Dermis microvascular lymphatic vessel endothelial cell (primary cell): ENCODE measurements at places on chromosomes 16 and 17.

GRCh38 chr17:27565874-27566670 lies 64.9 kb upstream of the LGALS9 start:
- peak; percentile 29 for DNase-seq

GRCh38 chr17:75698659-75699058 lies 22.6 kb upstream of the ITGB4 start:
- DNase-seq: no peak

GRCh38 chr17:9868552-9868951 lies 36.5 kb downstream of the RCVRN start:
- no peak for DNase-seq

DNA sequence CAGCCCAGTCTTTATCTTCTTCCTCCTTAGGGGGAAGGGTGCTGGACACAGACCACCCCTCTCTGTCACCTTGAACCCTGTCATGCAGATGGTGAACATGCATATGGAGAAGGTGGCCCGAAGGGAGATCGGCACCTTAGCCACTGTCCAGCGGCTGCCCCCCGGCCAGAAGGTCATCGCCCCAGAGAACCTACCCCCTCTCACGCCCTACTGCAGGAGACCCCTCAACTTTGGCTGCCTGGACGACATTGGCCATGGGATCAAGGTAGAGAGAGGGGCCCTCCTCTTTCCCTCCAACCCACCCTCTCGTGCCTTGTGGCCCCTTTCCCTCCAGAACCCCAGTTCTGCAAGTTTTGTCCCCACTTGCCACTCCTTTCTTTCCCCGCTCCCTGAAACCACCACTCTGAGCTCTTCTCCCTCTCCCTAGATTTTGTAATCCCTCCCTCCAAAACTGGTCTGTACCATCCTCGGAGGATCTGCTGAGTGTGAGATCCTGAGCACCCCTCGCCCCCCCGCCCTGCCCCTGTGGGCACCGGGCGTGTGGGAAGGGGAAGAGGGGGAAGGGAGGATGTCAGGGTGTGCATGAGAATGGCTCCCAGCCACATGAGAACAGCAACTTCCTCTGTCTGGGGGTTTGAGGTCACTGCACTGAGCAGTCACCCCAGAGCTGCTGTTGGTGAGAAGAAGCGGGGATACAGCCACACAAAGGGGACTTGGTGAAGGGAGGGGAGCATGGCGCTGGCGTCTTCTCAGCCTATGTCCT lies 7.3 kb downstream of the ABI3 start:
- no peak for DNase-seq

DNA sequence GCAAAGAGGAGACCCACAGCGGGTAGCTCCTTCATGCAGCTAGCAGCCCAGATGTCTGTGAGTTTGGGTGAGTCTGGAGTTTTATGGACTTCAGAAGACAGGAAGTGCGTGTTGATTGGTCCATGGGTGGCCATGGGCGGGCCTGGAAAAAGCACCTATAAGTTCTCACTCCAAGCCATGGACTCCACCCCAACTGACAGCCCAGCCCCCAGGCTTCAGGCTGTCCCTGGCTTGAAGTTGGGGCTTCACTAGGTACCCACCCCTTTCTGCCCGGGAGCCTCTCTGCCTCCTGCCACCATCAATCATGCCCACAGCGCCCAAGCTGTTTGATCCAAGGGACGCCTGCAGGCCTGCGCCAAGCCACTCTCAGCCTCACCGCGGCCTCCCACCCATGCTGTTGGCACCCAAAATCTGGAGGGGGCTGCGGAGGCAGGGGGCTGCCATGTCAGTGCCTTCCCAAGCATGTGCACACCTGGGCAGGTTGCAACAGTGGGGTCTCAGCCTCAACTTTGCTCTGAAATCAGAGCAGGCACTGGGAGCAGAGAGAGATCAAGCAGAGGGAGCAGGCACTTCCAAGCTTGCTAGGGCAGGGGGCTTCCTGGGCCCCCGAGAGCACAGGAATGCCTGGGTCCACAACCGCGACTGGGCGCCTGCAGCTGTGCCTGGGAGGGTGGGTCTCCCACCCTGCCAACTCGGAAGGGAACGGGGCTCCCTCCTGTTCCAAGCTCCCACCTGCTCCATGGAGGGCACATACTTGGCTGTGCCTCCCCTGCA lies 1503.7 kb downstream of the CDH11 start:
- no peak for DNase-seq

DNA sequence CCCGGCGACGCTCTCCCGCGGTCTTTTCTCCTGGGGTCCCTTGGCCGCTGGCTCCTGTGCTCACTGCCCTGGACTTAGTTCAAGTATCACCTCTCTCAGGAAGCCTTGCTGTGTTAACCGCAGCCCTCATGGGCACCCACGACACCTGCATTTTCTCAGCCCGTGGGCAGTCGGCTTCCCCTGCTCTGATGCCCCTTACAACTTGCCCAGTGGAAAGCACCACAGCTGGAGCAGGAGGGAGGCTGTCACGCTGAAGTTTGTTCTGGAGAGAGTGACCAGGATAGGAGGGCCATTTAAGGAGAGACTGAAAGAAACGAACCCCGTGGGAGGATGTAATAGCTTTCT lies 395 bp downstream of the STXBP4 start:
- DNase-seq: peak; percentile 14

- DNase-seq: no peak
These were observed 2.6 kb downstream of the SLFN12 start for GRCh38 chr17:35429702-35430101.
